ENCODE measurements at places on chromosomes 2 and 18.

DNA sequence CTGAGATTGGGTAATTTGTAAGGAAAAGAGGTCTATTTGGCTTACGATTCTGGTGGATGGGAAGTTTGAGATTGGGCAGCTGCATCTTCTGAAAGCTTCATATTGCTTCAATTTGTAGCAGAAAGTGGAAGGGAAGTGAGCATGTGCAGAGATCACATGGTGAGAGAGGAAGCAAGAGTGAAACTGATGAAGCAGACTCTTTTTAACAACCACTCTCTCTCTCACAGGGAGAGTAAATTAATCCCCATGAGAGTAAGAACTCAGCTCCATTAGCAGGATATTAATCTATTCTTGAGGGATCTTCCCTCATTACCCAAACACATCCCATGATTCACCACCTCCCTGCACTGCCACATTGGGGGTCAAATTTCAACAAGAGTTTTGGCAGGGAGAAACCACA lies 298.5 kb upstream of the CELF4 start:
- DNase-seq: no peak

DNA sequence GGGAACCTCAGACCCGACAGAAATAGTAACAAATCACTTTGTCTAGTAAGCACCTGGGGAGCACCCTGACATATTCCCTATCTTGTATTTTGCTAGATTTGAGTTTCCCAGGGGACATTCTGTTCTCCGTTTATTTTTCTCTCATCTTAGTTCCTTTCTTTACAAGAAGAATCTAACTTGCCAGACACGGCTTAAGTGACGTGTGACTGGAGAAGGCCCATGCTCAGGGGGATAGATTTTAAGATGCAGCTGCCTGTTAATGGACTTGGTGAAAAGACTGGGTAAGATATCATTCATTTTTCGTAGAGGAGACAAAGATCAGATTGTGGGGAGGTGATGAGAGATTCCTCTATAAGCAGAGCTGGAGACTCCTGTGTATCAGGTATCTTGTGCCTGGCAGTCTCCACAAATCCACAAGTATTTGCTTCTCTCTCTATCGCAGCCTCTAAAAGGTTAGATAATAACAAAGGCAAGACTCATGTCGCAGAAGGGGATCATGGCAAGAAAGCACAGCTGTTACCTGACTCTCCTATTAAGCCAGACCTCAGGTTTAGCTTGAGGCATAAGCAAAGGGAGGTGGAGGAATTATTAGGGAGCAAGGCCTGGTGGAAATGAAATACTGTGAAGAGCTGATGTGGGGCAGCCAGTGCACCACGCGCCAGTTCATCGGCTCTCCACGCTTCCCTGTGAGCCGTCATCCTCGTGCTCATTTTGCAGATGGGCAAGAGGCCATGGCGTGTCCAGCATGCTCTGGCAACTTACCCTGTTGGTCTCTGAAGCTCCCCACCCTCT lies 347.2 kb upstream of the TNP1 start:
- no peak for DNase-seq

DNA sequence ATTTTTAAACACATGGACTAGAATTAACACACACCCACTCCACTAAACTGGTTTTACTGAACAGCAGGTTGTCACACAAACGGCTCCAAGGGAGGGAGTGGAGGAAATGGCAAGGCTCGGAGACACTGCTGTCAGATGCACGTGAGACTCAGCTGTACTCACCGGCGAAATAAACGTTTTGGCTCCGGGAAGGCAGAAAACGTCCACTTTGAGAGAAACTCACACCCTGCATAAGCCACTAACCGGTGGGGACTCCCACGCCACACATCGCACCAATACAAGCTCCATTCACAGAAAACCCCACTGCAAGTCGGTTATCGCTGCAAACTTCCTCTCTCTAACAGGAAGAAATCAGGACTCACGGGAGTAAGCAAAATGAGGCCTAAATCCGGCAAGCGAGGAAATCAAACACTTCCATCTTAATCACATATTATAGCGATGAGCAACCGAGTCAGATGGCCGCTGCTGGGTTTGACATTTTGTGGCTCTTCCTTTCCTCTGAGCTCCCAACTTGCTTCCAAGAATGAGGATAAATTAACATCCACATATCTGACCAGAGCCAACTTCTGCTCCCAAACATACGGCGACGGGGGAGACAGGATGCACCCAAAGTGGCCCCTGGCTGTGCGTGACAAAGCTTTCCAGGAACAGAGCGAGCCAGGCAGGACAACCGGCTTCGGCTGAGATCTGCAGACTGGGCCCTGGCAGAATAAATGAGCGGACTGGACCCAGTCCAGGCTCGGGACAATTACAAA lies 63.5 kb downstream of the HDAC4 start:
- DNase-seq: no peak

- no peak for DNase-seq
These were observed 27.7 kb downstream of the ITGA6 start for GRCh38 chr2:172455121-172455515.

GRCh38 chr2:189406586-189407233 lies 34.6 kb upstream of the WDR75 start:
- no peak for DNase-seq
